CD4-positive, alpha-beta T cell treated with Interleukin-1 beta for 1 hour (primary cell): ENCODE measurements at places on chromosomes 7 and 10.

- DNase-seq: peak; percentile 25
Observed at GRCh38 chr10:127853868-127854768, 38.6 kb downstream of the CLRN3 start.

DNA sequence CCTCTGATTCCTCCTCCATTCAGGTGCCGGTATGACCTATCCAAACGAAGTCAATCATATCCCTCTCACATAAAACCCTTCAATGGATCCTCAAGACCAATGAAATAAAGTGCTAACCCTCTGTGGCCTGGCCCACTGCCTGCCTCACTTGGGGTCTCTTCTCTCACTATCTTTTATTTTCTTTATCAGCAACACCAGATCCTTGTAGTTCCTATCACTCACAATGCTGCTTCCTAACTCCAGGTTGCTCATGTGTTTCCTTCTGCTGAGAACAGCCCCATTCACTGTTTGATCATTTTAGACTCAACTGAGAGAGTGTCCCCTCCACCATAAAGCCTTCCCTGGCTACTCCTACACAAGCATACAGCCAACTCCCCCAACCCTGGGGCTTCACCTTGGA, 180.6 kb downstream of the DOCK4 start:
- DNase-seq: no peak

- no peak for DNase-seq
Observed at GRCh38 chr7:131878777-131879176, 322.3 kb upstream of the PODXL start.

DNA sequence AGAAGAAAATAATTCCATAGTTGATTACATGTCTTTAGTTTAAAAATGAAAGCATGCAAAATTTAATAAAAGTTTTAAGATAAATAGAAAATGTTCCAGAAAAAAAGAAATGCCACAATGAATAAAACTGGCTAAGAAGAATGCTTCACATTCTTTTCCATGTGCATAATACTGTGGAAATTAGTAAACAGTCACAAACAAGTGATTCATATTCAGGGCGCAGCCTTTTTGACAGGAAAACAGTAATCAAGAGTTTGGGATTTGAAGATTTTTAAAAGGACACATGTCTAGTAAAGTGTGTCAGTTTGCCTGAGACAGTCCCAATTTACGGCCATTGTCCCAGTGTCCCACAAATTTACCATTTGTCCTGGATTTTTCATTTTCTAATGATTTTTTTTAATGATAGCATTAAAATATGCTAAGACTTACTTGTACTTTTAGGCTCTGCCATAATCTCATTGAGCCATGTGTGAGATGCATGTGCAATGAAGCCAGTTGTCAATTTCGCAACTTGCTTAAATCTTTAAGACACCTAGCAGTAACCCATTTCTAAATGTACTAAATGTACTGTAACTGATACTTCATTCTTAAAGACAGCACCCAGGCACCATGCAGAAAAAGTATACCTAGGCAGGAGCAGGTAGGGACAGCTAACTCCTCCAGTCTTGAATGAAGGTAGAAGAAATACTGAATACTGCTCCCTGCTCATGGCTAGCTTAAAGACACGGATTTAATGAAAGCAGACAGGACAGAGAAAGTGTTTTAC, 46.9 kb downstream of the ZNF438 start:
- DNase-seq: no peak

- DNase-seq: no peak
Observed at GRCh38 chr7:19177269-19177668, 32.0 kb upstream of the FERD3L start.

DNA sequence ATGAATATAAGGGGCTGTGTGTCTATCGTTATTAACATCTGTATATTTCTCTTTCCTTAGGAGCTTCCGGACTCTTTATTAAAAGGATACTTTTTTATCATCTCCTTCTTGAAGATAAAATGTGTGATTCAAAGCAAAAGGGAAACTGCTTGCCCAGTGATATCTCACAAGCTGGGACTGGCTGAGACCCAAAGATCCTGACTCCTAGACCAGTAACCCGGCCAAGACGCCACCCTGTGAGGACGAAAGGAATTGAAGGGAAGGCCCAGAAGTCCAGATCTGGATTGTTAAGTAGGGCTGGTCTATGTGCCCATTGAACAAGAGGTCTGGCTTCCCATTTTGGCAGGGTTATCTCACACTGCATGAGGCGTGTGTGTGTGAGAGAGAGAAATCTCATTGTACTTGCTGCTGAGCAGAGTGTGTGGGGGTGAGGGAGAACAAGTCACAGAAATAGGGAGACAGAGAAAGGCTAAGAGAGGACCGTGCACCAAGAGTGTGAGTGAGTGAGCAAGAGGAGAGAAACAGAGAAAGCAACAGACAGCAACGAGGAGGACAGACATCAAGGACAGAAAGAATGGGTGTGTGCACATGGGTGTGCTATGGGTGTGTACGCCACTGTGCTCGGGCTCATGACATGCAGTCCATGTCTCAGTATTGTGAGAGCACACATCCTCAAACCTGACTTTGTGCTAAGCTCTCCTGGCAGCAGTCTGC, 75.4 kb downstream of the PLXNA4 start:
- no peak for DNase-seq

GRCh38 chr7:23276376-23276775, 22.8 kb upstream of the MALSU1 start:
- no peak for DNase-seq

DNA sequence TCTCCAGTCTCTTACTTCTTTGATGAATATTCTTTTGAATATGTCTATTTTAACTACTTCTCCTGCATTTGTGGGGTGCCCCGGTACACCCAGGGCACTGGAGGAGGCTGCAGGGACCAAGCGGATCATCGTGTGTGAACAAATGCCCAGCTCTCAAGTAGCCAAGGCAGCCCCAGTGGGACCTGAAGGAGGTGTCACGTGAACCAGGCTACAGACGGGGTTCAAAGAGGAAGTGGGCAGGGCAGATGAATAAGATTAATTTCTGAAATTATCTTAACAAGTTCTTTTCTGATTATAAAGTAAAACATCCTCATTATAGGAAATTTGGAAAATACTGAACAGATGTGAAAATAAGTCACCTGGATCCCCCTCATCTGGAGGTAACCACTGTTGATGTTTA, 78.4 kb upstream of the DUSP5 start:
- no peak for DNase-seq

DNA sequence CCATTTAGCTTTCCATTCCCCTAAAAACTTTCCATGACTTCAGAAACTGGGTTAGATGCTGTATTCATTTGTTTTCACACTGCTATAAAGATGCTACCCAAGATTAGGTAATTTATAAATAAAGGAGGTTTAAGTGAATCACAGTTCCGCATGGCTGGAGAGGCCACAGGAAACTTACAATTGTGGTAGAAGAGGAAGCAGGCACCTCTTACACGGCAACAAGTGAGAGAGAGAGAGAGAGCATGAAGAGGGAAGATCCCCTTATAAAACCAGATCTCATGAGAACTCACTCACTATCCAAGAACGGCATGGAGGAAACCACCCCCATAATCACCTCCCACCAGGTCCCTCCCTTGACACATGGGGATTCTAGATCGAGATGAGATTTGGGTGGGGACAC, 336.8 kb downstream of the TFEC start:
- no peak for DNase-seq

GRCh38 chr7:101094376-101094775, 9.1 kb downstream of the TRIM56 start:
- no peak for DNase-seq

GRCh38 chr7:155327590-155328320, 30.1 kb downstream of the INSIG1 start:
- no peak for DNase-seq

DNA sequence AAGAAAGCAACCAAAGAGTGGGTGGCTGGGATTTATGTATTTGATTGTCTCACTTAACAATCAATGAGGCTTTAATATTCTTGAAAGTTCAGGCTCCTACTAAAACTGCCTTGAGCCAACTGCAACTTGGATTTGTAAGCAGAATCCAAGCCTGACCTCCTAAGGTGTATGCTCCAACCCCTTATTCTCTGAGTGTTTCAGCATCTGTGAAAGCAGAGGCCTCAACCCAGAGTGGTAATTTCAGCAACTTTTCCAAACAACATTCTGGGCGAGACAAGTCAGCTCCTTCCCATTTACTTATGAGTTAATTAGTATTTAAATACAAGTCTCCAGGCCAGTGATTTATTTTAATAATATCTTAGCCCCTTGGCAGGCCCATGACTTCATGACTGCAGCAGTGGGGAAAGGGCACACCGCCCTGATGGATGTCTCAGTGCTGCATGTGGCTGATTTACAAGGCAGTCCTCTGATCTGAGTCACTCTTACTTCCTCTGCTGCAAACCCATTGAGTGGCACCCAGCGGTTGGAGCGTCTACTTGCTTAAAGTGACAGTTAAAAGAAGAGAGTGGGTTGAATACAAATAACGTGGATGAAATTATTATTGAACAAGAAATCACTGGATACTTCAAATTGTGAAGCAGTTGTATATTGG, 209.1 kb downstream of the TRIL start:
- DNase-seq: peak; percentile 24

DNA sequence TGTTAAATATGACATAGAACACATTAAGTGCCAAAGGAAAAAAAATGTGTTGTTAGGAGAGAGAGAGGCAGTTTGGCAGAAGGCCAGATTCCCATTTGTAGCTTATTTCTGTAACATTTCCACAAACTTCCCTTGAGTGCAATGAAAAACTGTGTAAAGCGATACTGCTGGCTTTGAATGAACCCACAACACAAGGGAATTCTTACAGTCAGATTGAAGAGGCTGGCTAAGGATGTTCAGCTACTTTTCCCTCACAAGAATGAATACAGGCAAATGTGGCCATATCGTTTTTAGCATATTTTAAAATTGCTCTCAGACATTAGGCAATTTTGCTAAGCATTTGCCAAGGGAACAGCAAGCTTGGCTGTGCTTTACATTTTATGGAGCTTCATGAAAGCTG, 614.1 kb upstream of the FZD8 start:
- no peak for DNase-seq
